Large intestine (tissue), 12 donors: ENCODE measurements at places on chromosomes 4 and X. TPM values are rescaled to one million over a fixed set of nuclear protein-coding genes. Genes with fewer than 3 reads are reported as not detected.

GRCh38 chr4:94408549-94409374, 43.0 kb upstream of the PDLIM5 start:
- DNase-seq = peak; percentile 72

USP17L11 gene
- not detected for polyA plus RNA-seq

DNA sequence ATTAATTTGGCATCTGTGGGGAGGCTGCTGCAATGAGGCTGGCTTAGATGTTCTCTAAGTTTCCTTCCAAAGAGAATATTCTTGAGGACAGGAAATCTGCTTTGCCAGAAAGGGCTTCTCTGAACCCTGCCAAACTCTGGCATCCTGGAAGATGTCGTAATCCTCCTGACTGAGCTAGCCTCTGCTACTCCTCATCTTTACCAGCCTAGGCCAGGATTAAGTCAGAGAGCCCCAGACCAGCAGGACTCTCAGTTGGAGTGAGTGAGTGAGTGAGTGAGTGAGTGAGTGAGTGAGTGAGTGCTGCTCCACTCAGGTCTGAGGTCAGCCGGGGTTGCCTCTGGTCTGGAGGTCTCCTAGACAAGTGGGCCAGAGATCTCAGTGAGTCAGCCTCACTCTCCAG, 104.9 kb upstream of the SOD3 start:
- no peak for DNase-seq

GRCh38 chr4:14620567-14621141, 381.6 kb upstream of the CPEB2 start:
- no peak for DNase-seq

DNA sequence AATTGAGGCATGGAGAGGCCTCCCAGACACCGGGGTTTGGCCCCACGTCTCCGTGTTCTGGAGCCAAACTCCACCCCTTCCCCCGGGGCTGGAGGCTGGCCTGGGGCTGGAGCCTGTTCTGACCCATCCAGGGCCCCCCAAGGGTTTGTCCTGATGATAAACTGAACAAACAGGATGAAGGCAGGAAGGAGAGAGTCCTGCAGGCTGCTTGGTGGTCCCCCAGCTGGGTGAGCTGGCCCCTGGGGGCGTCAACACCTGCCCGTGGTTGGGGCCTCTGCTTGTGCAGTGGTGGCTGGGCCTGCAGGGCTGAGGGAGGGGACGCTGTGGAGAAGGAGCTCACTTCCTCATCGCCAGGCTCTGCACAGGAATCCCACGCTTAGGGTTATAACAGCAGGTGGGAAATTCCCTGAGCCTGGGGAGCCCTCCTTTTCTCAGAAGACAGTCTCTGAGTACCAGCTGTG, 2.3 kb downstream of the SH3TC1 start:
- DNase-seq = peak; percentile 57

GRCh38 chr4:81627590-81627989, 155.9 kb upstream of the RASGEF1B start:
- no peak for DNase-seq

- no peak for DNase-seq
Observed at GRCh38 chr4:139559089-139559479, 3.1 kb upstream of the SETD7 start.

RAB39B gene
- 1.6 TPM for polyA plus RNA-seq

DNA sequence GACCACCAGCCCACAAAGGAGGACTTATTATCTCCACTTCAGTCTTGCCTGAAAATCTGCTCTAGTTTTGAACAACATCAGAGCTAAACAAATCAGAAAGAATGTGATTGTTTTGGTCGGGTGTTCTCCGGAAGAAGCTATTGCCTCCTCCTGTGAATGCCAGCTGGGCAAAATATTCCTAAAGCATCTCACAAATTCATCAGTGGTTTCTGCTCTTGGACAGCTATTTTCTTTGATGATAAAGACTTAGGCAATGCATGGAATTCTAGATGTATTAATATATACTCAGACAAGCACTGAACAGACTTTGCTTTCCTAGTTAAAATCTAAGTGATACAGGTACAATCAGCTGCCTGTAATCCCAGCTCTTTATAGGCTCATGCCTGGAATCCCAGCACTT, 71.8 kb downstream of the ASMT start:
- no peak for DNase-seq

DNA sequence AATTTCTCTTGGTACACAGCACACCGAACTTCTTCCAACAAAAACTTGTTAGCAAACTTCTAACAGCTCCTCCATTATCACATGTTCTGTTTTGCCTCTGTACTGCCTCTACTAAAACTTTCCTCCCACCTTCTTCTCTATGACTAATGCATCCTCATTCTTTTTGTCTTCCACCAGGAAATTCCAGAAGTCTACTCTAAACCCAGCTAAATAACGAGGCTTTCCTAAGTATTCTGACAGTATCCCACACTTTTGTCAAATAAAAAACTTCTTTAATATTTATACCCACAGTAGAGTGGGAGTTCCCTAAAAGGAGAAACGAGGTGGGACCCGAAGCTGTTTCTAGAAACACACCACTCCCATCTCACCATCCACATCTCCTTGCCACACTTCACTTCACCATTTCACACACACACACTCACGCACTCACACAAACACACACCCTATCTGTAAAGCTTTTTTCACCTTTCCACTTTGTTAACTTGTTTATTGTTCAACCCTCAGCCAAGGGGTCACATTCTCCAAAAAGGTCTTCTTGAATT, 280.3 kb downstream of the ARAP2 start:
- DNase-seq = no peak
